ENCODE measurements at places on chromosomes 5 and 9.

DNA sequence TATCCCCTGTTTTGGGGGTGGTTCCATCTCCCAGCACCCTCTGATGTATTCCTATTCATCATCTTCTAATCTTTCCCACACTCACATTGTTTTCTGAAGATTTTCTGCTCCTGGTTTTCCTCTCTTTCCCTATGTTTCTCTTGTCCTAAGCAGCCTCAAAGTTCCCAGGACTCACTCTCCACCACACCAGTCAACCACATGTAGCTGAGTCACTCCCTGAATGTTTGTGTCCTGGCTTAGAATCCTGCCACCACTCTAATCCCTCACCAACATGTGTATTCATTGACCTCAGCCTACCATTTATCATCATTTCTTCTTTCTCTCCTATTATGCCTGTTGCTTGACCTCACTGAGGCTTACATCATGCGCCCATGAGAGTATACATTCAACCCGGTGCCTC, 282.4 kb upstream of the ADAMTS16 start:
- no peak for DNase-seq

DNA sequence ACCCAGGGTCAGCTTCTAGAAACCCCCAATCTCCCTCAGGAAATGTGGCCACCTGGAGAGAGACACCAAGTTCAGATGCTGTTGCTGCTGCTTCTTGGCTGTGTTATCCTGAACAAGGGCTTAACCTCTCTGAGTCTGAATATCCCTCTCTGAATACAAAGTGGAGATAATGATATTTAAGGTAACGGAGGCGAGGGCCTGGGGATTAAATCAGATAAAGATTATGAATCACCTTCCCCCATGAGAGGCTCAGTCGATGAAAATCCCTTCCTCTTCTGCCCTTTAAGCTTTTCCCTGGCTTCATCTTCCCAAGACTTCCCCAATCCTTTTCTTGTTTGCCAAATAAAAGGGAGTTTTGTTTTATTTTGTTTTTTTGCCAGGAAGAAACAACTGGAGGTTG, 8.1 kb upstream of the CPLX2 start:
- no peak for DNase-seq

DNA sequence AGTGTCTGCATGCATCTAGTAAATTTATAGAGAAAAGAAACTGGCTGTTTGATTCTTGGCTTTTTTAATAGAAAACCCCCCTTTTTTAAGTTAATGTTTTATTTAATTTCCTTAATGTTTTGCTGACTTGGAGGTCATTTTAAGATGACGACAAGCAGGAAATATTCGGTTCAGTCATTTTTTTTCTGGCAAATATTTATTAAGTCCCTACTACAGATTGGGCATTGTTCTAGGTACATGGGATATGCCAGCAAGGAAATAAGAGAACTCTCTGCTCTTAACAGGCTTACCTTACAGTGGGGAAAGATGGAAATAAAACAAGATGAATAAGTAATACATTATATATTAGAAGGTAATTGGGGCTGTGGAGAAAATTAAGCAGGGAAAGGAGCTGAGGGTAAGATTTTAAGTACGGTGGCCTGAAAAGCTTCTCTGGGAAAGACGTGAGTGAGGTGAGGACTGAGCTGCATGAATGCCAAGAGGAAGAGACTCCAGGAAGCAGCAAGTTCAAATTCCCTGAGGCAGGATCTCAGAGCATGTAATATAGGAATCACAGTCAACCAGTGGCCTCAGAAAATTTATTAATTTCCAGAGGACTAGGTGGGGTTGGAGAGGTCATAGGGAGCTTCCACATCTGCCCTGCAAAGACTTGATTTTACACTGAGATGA, 316.0 kb upstream of the DAP start:
- no peak for DNase-seq

- DNase-seq, result no peak
Measured at GRCh38 chr5:79151942-79152671, 40.5 kb downstream of the BHMT start.

DNA sequence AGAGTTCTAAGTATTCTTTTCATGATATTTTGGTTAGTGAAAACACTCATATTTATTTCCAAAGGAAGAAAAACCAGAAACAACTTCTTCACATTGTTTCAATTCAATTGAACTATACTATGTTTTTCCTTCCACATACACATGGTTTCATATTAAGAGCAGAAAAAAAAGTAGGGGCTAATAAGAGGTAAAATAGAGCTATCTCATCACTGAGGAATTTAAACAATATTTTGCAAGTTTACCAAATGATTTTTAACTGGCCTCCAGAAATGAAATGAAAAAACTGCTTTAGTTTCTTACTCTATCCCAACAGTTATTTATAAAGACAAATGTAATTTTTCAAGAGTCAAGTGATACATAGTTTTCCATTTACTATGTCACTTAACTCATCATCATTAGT, 233.5 kb downstream of the RFX3 start:
- DNase-seq, result no peak

DNA sequence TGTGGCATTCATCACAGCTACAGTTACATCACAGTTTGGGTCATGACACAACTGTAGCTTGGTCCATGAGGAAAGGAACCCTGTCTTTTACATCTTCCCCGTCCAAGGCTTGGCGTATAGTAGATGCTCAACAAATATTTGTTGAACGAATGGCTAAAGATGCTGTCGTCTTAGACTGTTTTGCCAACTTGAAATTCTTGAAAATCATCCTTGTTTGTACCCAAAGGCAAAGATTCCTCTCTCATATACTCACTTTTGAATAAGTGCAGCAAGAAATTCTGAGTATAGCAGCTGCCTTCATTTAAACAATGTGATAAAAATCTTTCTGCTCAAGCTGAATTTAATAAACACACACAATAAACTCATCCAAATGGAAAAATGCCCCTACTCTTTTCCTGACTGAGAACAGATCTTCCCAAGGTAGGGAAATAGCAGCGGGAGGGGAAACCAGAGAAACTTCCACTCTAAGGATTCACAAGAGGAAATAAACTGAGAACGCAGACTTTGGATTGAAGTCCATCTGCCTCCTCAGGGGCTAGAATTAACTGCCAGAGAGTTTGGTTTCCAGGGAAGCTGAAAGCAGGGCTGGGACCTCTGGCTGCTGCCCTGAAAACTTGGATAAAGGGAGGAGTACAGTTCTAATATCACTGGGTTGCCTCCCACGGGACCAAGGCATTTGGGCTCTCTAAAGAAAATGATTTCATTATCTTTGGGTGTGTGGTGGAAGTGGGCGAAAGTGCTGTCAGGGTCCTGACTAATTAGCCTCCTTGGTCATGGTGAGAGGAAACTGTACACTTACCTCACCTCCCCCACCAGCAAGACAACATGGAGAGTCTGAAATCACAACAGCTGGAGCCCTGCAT, 99.1 kb downstream of the DPYSL3 start:
- DNase-seq, result no peak

GRCh38 chr5:36417221-36417620, 115.5 kb upstream of the RANBP3L start:
- no peak for DNase-seq

DNA sequence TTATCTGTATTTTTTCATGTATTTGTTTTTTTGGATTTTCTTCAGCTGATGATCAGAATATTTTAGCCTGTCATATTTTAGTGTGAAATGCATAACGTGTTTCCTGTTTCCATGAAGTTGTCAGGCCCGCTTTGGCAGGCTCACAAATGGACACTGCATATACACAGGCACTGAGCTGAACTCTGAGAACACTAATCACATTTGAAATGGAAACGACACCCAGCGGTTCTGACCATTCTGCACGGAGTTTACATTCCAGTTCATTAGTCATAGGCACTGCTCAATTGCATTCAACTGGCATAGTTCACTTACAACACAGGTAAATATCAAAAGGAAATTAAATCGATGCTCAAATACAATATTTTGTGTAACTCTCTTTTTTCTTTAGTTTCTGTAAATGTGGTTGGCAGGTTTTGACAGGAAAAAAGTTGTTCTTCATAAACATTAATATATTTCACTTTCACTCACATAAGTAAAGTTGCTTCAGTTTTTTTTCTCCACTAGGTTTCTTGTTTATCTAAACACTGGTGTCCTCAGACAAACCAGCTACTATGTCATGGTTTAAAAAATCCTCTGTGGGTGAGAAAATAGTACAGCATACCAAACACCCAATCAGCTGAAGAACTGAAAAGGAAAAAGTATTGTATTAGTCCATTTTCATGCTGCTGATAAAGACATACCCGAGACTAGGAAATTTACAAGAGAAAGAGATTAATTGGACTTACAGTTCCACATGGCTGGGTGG, 559.0 kb upstream of the DAP start:
- no peak for DNase-seq

GRCh38 chr9:70753311-70753710, 338.9 kb upstream of the KLF9 start:
- no peak for DNase-seq

GRCh38 chr5:1751026-1751863, 48.4 kb downstream of the MRPL36 start:
- DNase-seq, result no peak

GRCh38 chr9:127078988-127079387, 43.4 kb downstream of the ANGPTL2 start:
- DNase-seq, result no peak

DNA sequence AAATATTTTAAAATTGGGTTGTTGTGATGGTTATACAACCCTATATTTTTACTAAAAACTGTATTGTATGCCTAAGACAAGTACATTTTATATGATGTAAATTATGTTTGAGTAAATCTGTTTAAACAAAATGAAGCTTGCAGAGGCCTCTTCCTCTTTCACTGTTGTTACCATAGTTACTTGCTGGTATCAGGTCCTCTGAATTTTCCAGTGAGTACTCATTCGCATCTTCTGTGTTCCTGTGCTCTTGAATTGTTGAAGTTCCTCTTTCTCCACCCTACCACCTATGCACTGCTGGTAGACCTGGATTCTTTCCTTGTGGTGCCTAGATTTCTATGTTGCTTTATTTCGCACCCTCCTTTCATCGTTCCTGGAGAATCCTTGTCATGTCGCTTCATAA, 938.5 kb upstream of the ACO1 start:
- DNase-seq, result no peak

GRCh38 chr5:110757118-110757729, 18.4 kb downstream of the SLC25A46 start:
- DNase-seq, result no peak

DNA sequence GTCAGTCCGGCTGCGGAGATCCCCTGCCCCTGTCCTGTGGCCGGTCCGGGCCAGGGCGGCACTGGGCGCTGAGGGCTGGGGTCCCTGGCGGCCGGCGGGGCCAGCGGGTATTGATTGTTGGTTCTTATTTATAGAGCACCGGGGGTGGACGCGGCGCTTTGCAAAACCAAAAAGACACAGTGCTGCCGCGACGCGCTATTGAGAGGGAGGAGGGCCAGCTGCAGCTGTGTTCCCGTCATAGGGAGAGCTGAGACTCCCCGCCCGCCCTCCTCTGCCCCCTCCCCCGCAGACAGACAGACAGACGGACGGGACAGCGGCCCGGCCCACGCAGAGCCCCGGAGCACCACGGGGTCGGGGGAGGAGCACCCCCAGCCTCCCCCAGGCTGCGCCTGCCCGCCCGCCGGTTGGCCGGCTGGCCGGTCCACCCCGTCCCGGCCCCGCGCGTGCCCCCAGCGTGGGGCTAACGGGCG, 2.5 kb downstream of the LRRC26 start:
- no peak for DNase-seq

DNA sequence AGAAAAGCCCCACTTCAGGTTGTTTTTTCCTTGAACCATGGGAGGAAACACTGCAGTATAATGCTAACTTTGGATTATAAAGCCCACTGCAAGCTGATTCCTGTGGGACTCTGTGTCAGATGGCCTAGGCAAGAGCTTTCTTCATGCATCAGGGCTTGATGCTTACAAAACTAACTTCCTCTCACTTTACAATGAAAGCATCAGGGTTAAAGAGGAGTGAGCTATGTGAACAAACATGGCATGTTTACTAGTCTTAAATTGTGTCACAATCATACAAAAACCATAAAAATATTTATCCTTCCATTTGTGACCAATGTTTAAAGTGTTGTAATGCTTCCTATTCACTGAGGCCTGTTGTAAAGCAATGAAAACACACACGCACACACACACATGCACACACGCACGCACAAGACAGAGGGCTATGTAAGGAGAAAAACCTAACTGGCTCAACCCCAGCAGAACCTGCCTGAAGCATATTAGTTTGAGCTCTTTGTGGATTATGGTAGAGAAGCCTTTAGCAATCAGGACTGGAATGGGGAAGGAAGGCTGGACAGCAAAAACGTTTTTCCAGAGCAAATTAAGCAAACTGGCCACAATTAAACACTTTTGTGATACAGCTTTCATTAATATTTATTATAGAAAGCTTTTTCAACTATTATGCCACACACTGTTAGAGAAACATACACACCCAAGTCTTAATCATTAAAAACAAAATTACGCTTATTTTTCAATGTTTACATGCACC, 122.2 kb downstream of the AUH start:
- DNase-seq, result no peak

DNA sequence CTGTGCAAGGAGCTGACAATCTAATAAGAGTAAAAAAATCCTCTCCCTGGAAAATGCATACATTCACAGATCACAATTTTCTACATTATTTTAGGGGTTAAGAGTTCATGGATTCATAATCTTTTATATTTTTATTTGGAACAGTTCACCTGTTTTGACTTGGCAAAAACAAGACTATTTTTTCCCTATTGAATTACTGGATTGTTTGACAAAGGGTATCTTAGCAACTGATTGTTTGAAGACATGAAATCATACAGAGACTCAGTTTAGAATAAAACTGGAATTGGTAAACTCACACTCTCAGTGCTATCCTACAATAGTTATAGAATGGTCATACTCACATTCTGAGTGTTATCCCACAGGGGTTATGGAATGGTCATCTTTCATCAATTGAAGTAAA, 358.2 kb upstream of the PTGER4 start:
- no peak for DNase-seq

DNA sequence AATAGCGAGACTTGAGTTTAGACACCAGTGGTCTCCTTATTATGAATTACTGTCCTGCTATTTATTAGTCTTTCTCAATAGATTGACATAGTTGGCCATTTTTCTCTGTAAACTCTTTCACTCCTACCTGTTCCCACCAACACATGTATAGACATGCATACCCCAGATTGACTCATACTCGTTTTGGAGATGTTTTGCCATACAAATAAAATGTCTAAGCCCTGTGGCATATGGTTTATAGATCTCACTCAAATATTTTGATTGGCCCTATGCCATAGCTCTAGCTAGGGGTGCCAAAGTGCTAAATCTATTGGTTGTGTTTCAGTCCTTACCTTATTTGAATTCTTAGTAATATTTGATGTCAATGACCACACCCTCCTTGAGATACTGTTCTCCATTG, 42.3 kb downstream of the CAMK4 start:
- no peak for DNase-seq

DNA sequence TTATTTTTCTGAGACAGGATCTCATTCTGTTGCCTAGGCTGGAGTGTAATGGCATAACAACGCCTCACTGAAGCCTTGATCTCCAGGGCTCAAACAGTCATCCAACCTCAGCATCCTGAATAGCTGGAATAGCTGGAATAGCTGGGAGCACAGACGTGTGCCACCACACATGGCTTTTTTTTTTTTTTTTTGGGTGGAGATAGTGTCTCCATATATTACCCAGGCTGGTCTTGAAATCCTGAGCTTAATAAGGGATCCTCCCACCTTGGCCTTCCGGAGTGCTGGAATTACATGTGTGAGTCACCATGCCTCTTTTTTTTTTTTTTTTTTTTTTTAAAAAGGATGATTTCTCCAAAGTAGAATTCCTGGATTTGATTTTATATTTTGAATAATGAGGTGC, 60.7 kb downstream of the NSD1 start:
- DNase-seq, result no peak

Measured in nucleus accumbens (tissue), 56 donors.